ENCODE measurements at places on chromosomes 16 and 17.
A peak's percentile ranks its signal among the peaks of the same experiment; 100 is the strongest.

DNA sequence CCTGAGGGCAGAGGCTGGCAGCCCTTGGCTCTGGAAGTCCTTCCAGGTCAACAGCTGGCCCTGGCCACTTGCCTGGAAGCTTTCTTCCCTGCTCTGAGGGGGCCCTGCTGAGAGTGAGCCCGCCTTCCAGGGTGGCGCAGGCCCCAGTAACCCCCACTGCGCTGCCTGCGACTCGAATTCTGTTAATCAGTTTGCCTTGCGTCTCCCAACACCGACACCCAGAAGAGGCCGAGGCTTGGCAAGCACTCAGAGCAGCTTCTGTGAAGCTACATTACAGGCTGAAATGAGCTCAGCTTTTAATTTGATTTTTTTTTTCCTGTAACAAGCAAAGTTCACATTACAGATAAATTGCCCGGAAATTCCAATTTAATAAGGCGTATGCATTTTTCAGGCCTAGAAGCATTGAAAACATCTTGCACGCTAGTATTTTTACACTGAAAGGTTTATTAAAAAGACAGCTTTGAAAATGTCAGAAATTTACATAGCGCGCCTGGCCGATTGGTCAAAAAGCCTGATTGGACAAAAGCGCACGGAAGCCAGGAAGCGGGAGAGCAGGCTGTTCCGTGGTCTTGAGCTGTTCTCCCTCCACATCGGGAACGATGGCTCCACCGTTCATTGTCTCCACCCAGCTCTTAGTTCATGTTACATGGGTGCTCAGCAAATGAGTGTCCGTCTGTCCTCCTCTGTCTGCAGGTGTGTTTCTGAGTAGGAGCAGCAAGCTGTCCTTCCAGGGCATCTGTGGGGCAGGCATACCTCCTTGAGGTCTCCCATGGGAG is 65.5 kb upstream of the HSBP1 start:
- DNase-seq: no peak

- no peak for DNase-seq
Measured at GRCh38 chr16:89232107-89232506, 14.6 kb downstream of the ZNF778 start.

GRCh38 chr16:89909777-89910716 is 8.6 kb upstream of the MC1R start:
- peak; percentile 76 for DNase-seq

DNA sequence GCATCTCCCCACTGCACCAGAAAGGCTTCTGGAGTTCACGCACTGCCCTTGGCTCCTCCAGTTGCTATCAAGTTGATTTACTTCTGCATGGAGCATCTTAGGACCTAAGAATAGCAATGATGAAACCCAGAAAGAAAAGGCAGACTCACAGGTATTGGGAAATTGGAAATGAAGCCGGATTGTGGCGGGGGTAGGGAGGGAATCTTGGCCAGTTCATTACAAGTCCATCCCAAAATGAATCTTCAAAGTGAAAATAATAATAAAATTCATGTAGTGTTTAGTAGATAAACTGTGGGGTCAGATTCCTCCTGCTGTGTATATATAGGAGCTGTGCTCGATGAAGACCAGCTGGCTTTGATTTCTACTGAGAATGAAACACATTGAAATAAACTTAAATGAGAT is 33.7 kb downstream of the TEKT3 start:
- no peak for DNase-seq

DNA sequence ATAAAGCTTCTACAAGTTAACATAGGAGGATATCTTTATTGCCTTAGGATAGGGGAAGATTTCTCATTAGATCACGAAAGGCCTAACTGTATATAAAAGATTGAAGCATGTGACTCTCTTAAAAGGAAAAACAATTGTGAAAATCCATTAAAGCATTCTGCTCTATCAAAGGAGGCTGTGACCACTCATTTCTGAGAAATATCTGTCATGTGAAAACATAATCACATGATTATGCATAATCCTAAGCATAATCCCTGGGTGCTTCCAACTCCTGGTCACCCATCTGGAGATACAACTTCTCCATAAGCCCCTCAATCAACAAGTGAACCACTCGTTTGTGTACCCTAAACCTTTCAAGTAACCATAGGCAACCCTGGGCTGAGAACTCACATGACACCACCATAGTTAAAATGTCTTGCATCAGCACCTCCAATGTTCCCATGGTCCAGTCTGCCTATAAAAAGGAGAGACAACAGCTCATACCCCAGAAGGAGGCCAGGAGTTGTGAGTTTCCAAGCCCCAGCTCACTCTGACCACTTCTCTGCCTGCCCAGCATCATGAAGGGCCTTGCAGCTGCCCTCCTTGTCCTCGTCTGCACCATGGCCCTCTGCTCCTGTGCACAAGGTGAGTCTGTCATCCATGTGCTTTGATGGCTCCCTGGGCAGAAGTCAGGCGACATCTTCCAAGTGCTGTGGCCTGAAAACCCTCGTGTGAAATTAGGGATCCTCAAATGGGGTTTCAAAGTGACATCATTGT is at the start of gene CCL18:
Gene CCL18, plus strand, starts transcription at position 487 of the 756 bp plus-strand sequence. Its CDS starts 71 bp downstream, at position 558.
- DNase-seq: no peak

DNA sequence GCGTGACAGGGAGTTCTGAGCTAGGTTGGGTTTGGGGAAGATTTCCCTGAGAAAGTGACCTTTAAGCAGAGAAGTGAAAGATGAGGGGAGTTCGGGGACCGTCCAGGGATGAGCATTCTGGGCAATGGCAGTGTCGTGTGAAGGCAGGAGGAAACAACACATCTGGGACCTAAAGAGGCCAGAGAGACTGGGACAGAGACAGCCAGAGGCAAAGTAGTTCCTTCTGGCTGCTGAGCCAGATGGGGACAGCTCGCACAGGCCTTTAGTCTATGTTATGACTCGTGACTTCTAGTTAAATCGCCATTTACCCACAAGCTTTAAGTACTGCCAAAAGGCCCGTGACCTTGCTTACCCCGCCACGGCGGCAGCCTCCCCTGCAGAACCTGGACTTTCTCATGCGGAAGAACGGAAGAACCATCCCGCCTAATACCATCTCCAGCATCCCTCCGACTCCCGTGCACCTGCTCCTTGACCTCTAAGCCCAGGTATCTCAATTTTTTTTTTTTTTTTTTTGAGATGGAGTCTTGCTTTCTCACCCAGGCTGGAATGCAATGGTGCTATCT is 8.5 kb upstream of the MED11 start:
- DNase-seq: no peak

DNA sequence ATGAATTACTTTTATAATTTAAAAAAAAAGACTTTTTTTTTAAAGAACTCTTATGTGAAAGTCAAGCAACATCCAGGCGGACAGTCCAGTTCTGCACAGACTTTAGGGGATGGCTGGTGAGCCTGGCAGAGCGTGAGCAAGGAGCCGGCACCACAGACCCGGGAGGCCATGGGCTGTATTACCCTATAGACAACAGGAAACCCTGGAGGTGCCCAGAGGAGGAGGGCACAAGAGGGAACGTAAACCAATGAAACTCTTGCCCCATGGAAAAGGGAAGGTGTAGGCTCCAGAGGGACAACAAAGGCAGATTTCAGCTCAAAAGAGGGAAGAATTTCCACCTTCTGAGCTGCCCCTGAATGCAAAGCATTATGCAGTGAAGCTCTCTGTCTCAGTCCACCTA is 25.5 kb upstream of the RPH3AL start:
- no peak for DNase-seq

- no peak for DNase-seq
Measured at GRCh38 chr16:2226245-2226793, 2.9 kb downstream of the E4F1 start.

- no peak for DNase-seq
Measured at GRCh38 chr17:676060-676700, 38.5 kb downstream of the VPS53 start.

DNA sequence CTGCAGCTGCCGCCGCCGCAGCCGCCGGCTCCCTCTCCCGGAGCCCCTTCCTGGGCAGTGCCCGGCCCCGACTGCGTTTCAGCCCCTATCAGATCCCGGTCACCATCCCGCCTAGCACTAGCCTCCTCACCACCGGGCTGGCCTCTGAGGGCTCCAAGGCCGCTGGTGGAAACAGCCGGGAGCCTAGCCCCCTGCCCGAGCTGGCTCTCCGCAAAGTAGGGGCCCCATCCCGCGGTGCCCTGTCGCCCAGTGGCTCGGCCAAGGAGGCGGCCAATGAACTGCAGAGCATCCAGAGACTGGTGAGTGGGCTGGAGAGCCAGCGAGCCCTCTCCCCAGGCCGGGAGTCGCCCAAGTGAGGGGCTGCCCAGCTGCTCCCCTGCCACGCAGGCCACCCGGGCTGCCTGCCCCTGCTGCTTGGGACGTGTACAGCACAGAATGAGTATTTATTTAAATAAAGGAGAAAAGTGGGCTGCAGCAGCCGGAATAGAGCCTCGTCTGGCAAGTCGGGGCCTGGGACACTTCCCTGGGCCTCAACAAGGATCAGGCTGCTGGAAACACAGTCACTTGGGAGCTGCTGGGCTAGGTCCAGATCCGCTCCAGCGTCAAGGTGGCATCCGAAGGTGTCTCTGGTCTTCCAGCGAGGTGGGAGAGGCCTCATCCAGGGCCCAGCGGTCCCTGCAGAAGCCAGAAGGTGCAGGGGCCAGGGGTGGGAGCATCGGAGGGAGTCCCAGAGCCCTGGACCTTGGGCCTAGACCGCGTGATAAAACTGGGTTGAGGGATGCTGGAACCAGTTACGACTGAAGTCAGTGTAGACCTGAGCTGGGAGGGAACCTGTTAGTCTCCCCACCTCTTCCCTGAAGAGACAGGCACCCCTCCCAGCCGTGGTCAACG is 8.8 kb downstream of the TBX2 start:
- DNase-seq: peak; percentile 62

GRCh38 chr16:20878682-20879147 is 21.4 kb downstream of the DCUN1D3 start:
- no peak for DNase-seq

- DNase-seq: no peak
Measured at GRCh38 chr17:8360751-8361150, 15.8 kb downstream of the KRABD2 start.

GRCh38 chr17:64041912-64042311 is 21.5 kb upstream of the ICAM2 start:
- no peak for DNase-seq

DNA sequence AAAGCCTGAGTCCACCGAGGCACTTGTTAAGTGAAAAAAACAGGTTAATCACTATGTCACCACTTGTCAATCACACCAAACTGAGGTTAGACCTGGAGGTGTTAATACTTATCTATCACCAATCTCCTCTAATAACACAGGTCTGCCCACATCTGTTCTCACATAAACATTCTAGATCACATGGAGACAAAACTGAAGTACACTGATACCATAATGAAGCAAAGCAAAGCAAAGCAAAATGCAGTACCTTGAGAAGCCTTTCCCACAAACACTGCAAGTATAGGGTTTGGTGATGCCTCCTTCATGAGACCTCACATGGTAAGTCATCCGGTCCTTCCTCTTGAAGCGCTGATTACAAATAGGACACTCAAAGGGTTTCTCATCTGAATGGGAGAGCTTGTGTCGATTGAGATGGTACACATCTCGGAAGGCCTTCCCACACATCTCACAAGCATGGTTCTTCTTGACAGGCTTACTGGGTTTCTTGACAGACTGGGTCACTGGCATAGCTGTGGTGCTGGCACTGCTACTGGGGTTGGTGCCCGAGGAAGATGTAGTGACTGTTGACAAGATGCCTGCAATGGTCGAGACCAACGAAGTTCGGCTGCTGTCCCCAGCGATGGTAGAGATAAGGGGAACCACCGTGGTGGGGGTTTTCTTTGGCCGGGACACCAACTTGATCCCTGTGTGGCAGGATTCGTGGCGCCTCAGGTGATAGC is 5.4 kb downstream of the VEZF1 start:
- DNase-seq: no peak

DNA sequence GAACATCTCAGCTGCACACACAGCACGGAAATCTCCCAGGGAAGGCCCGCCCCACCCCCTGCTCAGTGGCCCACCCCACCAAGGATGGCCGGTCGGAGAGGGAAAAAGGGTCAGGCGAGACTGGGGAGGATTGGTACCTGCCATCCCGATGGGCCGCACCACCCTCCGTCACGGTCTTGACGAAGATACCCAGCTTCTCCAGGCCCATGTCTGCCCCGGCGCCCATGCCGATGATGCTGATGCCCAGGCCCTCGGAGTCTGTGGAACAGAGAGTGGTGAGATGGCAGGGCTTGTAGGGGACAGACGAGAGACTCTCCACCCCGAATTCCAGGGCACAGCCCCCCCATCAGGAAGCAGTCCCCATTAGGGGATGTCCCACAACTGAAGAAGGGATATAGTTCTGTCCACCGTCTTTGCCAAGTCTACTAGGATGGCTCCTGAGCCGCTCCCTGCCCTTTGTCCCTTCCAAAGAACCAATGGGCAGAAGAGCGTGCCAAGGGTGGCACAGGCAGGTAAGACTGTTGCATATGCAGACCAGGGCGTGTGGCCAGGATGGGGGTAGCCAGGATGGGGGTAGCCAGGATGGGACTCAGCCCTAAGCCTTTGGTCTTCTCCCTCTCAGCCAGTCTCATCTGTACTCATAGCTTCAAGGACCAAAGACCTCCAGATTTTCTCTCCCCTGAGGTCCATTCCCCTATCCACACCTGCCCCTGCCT is 6.9 kb downstream of the PPP1R9B start:
- DNase-seq: no peak

GRCh38 chr16:66292241-66292935 is 74.1 kb upstream of the CDH5 start:
- no peak for DNase-seq

GRCh38 chr16:78455861-78456260 is 356.4 kb downstream of the WWOX start:
- no peak for DNase-seq

- no peak for DNase-seq
Measured at GRCh38 chr17:77640916-77641605, 317.4 kb upstream of the TNRC6C start.

DNA sequence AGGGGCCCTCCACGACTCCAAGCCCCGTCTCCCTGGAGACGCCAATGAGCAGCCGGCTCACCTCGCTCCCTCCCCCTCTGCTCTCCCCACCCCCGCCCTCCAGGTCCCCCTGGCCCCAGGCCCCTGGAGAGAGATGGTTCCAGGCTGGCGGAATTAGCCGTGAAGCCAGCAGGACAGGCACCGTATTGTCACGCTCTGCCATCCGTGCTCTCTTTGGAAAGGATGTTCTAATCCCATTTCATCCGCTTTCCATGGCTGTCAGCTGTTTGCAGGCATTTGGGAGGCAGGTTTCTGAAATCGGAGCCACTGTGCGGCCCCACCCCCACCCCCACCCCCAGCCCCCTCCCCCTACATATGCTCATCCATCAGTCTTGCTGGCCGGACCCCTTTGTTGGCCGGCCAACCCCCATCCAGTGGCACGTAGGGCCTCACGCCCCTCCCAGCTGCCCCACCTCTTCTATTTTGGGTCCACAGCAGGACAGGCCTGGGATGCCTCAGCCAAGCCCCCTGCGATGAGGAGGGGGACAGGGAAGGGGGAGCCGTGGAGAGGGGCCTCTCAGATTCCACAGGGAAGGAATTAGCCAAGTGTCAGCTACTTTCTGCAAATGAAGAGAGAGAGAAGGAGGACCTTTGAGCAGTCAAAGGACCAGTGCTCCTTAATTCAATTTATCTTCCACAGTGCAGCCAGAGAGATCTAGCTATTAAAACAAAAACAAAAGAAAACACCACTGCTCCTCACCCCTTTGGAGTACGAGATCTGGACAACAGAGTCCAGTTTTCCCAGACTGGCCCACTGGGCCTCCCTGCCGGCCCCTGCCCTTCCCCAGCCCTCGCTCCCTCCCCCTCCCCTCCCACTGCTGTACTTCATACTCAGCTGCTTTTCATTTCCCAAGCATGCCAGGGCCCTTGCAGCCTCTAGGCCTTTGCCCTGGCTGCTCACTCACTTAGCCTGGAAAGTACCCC is 30.7 kb downstream of the SDK2 start:
- DNase-seq: peak; percentile 74

GRCh38 chr17:48460052-48460451 is 30.0 kb upstream of the SKAP1 start:
- no peak for DNase-seq

- DNase-seq: no peak
Measured at GRCh38 chr16:51967646-51968045, 579.3 kb downstream of the TOX3 start.
